ENCODE measurements at places on chromosomes 2 and 18.

DNA sequence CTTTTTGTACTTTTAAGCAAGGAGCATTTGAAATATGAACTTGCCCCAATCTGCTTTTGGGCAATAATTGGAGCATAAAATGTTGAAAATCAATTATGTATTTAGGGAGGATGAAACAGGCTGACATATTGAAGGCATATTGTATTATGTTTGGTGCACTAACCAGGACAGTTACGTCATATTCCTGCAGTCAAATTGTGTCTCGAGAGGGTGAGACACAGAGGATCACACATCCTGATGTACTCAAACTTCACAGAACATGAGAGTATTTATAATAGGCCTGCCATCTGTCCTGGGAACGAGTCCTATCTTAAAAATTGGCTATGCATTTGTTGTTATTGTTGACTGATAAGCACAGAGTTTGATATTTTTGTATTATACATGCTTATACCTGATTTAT, 44.7 kb downstream of the TANC1 start:
- DNase-seq, result no peak

- no peak for DNase-seq
Observed at GRCh38 chr18:3916082-3916481, 466.1 kb downstream of the TGIF1 start.

DNA sequence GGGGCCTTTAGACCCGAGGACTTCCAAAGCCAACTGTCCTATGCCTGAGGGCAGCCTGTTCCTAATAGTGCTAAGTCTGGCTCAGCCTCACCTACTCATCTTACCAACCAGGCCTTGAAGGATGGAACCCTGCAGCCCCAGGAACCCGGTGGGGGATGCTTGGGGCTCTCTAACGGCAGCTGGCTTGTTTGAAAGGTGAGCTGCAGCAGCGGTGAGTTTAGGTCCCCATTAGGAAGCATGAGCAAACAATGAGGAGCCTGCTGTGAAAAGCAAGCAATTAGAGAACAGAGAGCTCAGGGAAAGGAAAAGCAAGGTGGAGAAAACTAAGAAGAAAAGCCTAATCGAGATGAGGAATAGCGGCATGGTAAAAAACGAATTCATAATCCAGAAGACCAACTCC, 39.9 kb downstream of the SP110 start:
- DNase-seq, result no peak

DNA sequence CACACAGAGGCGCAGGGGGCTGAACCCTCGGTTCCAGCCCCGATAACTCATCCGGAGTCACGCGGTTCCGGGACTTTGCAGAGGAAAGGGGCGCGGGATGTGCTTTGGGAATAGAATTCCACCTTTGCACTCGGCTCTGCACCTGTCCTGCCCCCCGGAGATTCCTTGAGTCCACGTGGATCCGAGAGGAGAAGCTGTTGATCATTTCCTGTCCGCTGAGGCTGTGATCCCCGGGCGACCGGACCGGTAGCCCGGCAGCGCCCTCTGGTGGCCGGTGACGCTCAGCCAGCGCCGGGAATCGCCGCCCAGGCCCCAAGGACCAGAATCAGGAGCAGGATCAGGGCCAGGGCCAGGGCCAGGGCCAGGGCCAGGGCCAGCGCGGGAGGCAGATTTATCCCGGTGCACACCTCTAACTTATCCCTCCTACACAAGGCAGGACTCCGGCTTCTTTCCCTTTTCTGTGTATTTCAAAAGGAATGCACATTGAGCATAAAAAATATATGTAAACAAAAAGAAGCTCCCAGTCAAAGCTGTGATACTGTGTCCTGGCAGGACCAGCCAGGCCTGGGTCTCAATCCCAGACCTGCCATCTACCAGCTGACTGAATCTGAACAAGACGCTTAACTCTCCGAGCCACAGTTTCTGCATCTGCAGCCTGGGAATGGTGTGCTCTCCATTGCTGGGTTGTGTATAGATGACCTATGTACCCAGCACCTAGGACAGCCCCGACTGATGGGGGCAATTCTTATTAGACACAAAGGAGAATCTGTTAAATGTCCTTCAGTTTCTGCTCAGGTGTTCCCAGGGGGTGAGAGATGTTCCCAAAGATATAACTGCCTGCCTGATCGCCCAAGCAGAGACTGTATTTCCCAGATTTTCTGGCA, 8.5 kb upstream of the SPATA3 start:
- DNase-seq, result peak; percentile 87

GRCh38 chr2:9228088-9228751, 21.6 kb downstream of the ASAP2 start:
- no peak for DNase-seq

DNA sequence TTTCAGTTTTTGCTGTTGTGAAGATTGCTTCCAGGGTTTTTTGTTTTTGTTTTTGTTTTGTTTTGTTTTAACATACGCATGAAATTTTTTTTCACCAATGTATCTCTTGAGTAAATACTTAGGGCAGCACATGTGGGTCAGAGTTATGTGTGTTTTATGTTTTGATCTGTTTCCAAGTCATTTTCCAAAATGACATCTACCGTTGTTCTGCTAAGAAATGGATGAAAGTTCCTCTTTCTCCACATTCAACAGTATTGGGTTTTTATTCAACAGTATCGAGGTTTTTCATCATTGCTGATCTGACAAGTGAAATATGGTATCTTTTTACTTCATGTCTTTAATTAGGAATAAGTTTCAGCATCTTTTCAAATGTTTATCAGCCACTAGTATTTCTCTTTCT, 16.7 kb downstream of the RNF144A start:
- no peak for DNase-seq

- no peak for DNase-seq
Observed at GRCh38 chr2:231710799-231711676, 2.7 kb downstream of the PTMA start.

GRCh38 chr18:48477348-48477747, 61.5 kb upstream of the CTIF start:
- DNase-seq, result no peak

DNA sequence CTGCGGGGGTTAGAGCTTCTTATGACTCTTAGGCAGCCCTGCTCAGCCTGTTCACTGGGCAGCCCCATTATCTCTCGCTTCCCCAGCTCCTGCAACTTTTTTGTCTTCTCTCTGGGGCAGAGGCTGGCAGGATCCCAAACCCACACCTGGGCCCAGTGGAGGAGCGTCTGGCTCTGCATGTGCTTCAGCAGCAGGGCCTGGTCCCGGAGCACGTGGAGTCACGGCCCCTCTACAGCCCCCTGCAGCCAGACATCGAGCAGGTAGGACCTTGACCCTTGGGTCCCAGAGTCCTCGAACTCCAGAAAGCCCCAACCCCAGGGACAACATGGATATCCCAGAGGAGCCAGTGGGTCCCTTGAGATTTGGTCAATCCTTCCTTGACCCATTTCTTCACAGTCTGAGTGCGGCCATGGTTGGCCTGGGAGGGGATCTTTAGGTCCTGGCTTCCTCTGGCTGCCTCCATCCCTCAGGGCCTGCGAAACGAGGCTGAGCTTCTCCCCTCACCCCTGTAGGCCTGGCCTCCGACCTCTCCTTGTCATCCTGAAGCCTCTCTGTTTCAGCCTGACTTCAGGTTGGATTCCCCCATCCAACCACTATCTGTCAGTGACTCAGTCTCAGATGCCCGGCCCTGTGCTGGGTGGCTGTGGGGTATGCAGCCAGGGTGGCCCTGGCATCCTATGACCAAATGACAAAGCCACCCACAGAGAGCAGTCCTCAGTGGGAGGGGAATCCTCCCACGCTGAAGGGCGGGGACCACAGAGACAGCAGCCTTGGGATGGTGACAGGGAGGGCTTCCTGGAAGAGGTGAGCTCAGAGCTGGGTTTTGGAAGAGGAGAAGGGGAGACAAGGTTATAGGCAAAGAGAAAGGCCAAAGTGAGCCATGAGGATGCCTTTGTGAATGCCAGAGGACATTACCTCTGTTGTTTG, 214.2 kb downstream of the DYSF start:
- DNase-seq, result no peak

- no peak for DNase-seq
Observed at GRCh38 chr2:220029013-220029412, 401.6 kb downstream of the SLC4A3 start.

- DNase-seq, result no peak
Observed at GRCh38 chr2:108589781-108590180, 55.5 kb downstream of the LIMS1 start.

- no peak for DNase-seq
Observed at GRCh38 chr2:105584435-105585010, 160.2 kb upstream of the NCK2 start.

- no peak for DNase-seq
Observed at GRCh38 chr2:157326698-157327097, 1.1 kb upstream of the ERMN start.

GRCh38 chr2:239389414-239390329, 11.1 kb downstream of the HDAC4 start:
- no peak for DNase-seq

GRCh38 chr2:196143730-196144131, 27.6 kb downstream of the STK17B start:
- DNase-seq, result no peak

DNA sequence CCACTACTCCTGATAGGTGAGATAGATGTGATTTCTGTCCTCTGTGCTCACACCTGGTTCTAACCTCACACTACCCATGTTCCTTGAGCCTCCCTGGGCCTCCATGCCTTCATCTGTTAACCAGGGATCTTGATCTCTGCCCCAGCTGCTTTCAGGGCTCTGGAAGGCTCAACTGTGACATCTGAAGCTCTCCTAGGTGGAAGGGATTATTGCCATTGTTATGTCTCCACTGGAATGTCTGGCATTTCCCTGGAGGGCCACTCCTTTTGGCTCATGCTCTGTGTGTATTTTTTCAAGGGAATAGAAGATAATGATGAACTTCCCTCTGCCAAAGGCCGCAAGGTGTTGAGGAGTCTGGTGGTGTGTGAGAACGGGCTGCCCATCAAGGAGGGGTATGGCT, 41.2 kb downstream of the PCARE start:
- no peak for DNase-seq

DNA sequence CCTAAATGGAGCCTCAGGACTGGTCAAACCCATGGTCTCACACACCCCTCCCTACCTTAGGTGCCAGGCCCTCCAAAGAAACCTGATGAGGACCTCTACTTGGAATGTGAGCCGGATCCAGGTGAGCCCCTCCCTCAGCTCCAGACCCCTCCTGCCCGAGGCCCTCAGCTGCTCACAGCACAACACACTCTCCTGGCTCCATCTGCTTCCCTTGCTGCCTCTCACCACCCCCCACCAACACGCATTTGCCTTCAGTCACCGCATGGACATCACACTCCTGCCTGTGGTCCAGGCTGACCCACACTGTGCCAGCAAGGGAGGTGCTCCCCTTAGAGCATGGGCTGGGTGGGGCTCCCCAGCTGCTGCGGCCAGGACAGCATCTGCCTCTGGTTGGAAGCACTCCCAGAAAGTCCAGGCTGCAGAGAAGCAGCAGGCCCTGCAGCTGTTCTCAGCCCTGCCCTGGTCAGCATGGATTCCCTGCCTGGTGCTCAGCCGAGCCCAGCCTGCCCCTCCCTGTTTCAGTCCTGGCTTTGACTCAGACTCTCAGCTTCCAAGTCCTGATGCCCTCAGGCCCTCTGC, 15.1 kb downstream of the SH2D6 start:
- peak; percentile 49 for DNase-seq

DNA sequence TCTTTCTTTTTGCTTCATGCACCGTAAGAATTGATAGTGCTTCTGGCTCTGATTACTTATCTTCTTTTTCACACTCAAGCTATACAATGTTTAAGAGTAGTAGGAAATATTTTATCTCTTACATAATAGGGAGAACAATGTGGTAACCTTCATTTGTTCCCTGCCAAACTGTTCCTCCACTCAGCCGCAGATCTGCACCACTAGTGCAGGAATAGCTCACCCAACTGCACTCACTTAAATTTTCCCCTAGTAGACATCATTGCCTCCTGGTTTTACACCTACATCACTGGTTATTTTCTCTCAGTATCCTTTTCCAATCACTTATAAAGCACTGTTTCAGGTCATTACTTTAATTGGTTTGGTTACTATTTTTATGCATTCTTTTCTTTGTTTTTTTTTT, 283.5 kb upstream of the ZNF804A start:
- DNase-seq, result no peak

DNA sequence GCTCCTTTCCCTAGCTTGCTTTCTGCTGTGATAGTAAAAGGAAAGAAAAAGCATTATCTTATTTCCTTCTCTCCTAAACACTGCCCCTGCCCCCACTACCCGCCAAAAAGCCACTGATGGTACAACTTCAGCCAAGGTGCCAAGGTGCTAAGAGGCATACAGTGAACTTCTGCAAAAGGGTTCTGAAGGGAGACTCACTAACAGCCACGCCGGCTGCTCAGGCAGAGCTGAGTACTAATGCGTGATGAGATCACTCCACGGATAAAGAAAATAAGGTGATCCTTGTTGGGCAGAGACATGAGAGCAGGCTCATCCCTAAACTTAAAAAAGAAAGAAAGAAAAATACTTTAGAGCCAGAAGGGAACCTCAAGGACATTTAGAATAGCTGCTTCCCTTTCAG, 60.5 kb upstream of the PXDN start:
- DNase-seq, result no peak

GRCh38 chr2:153478289-153479261, at the start of gene RPRM:
RPRM (minus strand) TSS chr2:153478762; CDS start chr2:153478565, 197 bp downstream.
- peak; percentile 44 for DNase-seq

DNA sequence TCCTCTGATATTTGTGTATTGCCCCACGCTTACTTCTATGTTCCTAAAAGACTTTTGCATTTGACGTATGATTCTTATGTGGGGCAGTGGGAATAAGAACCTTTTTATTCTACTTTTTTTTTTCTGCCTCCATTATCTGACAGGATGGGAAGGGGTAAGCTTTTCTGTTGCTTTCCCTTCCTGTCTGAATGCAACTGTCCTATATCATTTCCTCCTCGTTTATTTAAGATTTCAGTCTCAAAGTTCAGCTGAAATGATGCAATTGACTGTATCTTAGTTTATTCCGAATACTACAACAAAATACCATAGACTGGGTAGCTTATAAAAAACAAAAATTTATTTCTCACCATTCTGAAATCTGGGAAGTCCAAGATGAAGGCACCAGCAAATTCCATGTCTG, 24.1 kb upstream of the HNMT start:
- DNase-seq, result no peak

GRCh38 chr18:48915626-48916425, 34.9 kb downstream of the SMAD7 start:
- no peak for DNase-seq

DNA sequence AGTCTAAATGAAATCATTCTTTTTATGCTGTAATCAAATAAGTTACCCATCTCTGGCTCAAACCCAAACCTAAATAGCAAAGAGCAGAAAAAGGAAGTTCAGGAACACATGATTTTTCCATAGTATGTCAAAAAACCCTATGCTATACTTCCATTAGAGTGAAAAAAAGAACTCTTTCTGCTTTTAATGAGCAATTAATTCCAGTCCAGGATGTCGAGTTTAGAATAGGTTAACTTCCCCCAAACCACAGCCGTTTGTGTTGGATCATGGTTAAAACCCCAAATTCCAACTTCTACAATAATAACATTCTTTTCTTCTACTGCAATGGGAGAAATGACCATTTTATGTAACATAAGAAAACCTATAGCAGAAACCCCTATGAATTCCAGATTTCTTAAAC, 171.1 kb upstream of the NRP2 start:
- DNase-seq, result no peak

- DNase-seq, result no peak
Observed at GRCh38 chr2:113060796-113061195, 1.8 kb downstream of the IL36RN start.

GRCh38 chr2:231531466-231531865, 1.2 kb upstream of the NMUR1 start:
- DNase-seq, result no peak

Measured in C1 segment of cervical spinal cord (tissue), 14 donors.